ENCODE measurements at places on chromosomes 5 and 9. TPM values are rescaled to one million over a fixed set of nuclear protein-coding genes. Genes with fewer than 3 reads are reported as not detected.

The DNAH5 gene
- not detected for total RNA-seq

GRCh38 chr5:8060953-8061429 is 192.0 kb downstream of the MTRR start:
- H3K4me3 ChIP-seq: no peak overlapping the region
- DNase-seq: no peak
- H3K36me3 ChIP-seq: no peaks in the 10 kb centered on the region
- no peaks in the 10 kb centered on the region for H3K27me3 ChIP-seq
- H3K4me1 ChIP-seq: no peaks in the 10 kb centered on the region
- no peak overlapping the region for H3K27ac ChIP-seq

The RNF208 gene
- total RNA-seq: 0.93 TPM

DNA sequence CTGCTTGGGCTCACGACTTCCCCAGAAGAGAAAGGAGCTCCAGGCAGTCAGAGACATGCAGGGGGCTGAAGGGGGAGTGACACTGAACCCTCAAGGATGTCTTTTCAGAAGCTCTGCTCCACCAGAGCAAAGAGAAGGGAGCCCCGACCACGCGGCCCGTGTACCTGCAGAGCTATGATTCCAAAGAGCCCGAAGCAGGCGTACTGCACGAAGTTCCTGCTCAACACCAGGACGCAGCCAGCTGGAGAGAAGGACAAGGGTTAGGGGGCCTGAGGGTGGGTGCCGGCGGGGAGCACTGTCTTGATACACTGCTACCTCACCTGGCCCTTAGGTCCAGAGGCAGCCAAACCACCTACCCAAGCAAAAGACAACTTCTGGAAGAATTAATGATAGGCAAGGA is 9.4 kb downstream of the SURF4 start:
- H3K36me3 ChIP-seq: peaks cover 63% of the 10 kb centered on the region
- H3K27ac ChIP-seq: no peak overlapping the region
- peaks cover 46% of the 10 kb centered on the region for H3K4me1 ChIP-seq
- H3K4me3 ChIP-seq: no peak overlapping the region
- no peak for DNase-seq

The CCL19 gene
- total RNA-seq: not detected

DNA sequence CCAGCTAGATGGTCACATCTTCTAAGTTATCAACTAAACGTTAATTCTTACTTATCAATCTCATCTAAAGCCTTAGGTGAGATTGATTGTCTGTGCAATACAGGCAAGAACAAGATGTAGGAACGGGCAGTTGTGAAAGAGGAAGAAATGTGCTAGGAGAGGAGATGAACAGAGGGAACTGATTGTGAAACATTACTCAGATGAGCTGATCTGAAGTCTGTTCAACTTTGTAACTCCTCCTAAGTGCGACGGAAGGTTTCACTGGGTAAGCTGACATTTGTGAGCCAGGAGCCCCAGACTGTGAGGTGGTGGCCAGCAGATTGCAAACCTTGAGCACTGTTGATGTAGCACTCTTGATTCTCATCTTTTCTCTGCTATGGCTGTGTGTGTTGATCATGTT is 204.1 kb downstream of the CD180 start:
- no peak for DNase-seq
- no peaks in the 10 kb centered on the region for H3K4me1 ChIP-seq
- H3K27ac ChIP-seq: no peak overlapping the region
- no peaks in the 10 kb centered on the region for H3K36me3 ChIP-seq
- no peaks in the 10 kb centered on the region for H3K27me3 ChIP-seq
- no peak overlapping the region for H3K4me3 ChIP-seq

The GLIPR2 gene
- total RNA-seq: 124 TPM

GRCh38 chr9:126999315-127000068 is 84.9 kb downstream of the RALGPS1 start:
- no peak overlapping the region for H3K27ac ChIP-seq
- H3K36me3 ChIP-seq: no peaks in the 10 kb centered on the region
- DNase-seq: no peak
- no peaks in the 10 kb centered on the region for H3K4me1 ChIP-seq
- H3K27me3 ChIP-seq: no peaks in the 10 kb centered on the region

DNA sequence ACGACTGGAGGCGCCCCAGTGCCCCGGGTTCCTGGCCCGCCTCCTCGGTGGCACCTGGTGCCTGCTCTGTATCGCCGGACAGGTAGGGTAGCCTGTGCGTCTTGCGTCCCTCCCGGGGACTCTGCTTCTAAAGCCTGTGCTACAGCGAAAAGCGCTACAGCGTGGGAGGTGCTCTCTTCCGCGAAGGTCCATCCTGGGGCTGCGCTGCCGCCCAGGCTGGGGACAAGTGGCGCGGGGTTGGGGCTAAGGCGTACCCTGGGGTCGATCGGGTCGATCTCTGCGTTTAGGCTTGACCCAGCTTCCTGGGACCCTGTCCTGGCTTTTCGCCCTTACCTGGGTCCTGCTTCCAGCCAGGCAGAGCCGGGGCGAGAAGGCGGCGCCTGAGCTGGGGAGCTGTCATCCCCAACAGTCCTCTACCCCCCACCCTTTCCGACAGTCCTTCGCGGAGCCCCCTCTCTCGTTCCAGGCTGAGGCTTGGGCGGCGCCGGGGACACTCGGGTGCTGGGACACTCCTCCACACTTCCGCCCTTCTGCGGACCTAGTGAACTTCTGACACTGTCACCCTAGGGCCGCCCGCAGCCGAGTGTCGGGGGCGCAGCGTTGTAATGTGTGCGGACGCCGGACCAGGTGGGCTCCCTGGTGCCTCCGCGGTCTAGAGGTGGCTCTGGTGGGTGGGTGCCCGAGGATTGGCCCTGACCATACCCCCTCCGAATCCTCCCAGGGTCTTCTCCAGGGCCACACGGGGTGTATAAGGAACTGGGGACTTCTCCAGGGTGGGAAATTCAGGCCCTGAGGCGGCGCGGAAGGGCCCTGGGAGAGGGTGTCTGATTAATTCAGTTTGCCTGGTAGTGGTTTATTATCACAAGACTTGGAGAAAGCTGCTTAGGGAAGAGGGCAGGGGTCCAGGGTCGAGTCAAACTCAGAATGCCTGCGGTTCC is 328.2 kb downstream of the SH3GL2 start:
- no peaks in the 10 kb centered on the region for H3K36me3 ChIP-seq
- no peak for DNase-seq
- H3K4me3 ChIP-seq: no peak overlapping the region
- peaks cover 5% of the 10 kb centered on the region for H3K27me3 ChIP-seq

The NIPAL4 gene
- total RNA-seq: 0.39 TPM

The PKN3 gene
- total RNA-seq: 3.6 TPM

- H3K27ac ChIP-seq: no peak overlapping the region
- no peak overlapping the region for H3K4me3 ChIP-seq
- H3K4me1 ChIP-seq: no peaks in the 10 kb centered on the region
- H3K27me3 ChIP-seq: no peaks in the 10 kb centered on the region
- H3K36me3 ChIP-seq: no peaks in the 10 kb centered on the region
- no peak for DNase-seq
These were observed 610.0 kb downstream of the MAT2B start for GRCh38 chr5:164115420-164115819.

The PPP3R2 gene
- total RNA-seq: not detected

GRCh38 chr5:143536364-143536763 is 132.9 kb upstream of the NR3C1 start:
- no peaks in the 10 kb centered on the region for H3K27me3 ChIP-seq
- H3K36me3 ChIP-seq: no peaks in the 10 kb centered on the region
- H3K4me1 ChIP-seq: no peaks in the 10 kb centered on the region
- no peak overlapping the region for H3K4me3 ChIP-seq

The CNTNAP3 gene
- total RNA-seq: not detected

The SLC23A1 gene
- not detected for total RNA-seq

DNA sequence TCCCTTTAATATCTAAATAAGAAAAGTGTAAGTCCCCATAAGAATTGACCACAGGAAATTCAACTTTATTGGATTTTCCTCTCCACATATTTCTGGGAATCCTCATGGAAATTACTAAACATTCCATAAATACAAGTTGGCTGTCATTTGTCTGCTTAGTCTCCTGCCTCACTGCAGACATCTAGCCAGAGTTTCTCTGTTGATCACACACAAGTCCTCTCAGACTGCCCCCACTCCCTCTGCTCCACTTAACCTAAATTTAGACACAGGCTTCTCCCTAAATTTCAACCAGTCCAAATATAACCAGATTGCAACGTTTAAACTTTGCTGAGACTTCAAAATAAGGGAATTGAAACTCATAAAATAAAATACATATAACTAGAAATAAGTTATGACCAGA is 982.1 kb downstream of the DTWD2 start:
- H3K4me1 ChIP-seq: no peaks in the 10 kb centered on the region
- no peak overlapping the region for H3K27ac ChIP-seq
- DNase-seq: no peak
- no peaks in the 10 kb centered on the region for H3K36me3 ChIP-seq
- H3K4me3 ChIP-seq: no peak overlapping the region

- H3K36me3 ChIP-seq: no peaks in the 10 kb centered on the region
- no peak overlapping the region for H3K27ac ChIP-seq
- no peak overlapping the region for H3K4me3 ChIP-seq
- no peaks in the 10 kb centered on the region for H3K4me1 ChIP-seq
These were observed 55.9 kb downstream of the NSUN2 start for GRCh38 chr5:6576861-6577501.

The GLRA1 gene
- total RNA-seq: not detected

DNA sequence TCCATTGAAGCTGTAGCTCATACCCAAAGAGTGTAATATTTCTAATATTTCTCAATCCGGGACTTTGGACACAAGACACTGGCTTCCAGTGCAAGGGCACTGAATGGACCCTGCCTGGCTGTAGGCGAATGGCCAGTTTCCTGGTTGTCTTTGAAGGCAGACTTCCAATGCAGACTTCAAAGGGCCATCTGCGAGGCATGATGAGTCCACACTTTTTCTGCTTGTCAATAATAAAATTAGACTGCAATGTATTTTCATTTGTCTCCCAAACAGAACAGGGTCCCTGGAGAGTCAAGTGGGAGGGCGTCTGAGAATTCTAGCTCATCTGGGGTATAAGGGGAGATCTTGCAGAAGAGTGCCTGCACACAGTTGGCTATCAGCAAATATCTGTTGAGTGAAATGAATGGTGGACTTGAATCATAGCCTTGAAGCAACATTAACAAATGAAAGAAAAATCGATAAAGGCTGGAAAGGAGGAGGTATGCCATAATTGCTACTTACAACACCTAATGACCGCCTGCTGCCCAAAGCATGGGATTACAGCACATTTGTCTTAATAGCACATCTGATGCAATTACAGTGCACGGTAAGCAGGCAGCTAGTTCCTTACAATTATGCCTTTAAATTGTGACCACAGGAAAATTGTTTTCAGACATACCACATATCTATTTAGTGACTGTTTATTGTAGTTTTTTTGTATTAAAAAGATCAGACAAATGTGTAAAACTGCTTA is 137.5 kb downstream of the ARHGEF28 start:
- H3K4me3 ChIP-seq: no peak overlapping the region
- H3K27me3 ChIP-seq: no peaks in the 10 kb centered on the region
- H3K36me3 ChIP-seq: no peaks in the 10 kb centered on the region
- no peak for DNase-seq
- no peak overlapping the region for H3K27ac ChIP-seq

DNA sequence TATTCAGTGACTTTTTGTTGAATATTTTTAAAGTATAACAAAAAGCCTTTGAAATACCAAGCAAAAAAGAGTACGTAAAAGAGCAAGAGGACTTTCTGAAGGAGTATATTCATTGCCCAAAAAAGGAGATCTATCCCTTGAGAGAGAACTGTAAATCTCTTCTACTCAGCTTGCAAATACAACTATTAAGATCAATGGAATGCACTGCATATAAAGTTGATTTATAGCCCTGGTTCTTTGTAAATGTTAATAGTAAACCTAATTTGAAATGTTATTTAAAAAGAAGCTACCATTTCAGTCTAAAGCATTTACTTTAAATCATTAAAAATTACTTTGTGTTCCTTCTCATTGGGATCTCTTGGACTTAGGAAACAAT is 168.1 kb downstream of the PDE4D start:
- no peak overlapping the region for H3K27ac ChIP-seq
- H3K4me1 ChIP-seq: no peaks in the 10 kb centered on the region
- H3K36me3 ChIP-seq: no peaks in the 10 kb centered on the region
- no peaks in the 10 kb centered on the region for H3K27me3 ChIP-seq
- H3K4me3 ChIP-seq: no peak overlapping the region

The CYSRT1 gene
- total RNA-seq: not detected

GRCh38 chr5:120304663-120305062 is 159.4 kb upstream of the PRR16 start:
- no peaks in the 10 kb centered on the region for H3K4me1 ChIP-seq
- H3K27me3 ChIP-seq: no peaks in the 10 kb centered on the region
- no peak overlapping the region for H3K27ac ChIP-seq

GRCh38 chr5:38008198-38008597 is 168.4 kb upstream of the GDNF start:
- no peak for DNase-seq
- no peak overlapping the region for H3K4me3 ChIP-seq
- H3K36me3 ChIP-seq: no peaks in the 10 kb centered on the region
- H3K4me1 ChIP-seq: no peaks in the 10 kb centered on the region
- H3K27me3 ChIP-seq: no peaks in the 10 kb centered on the region

The GHR gene
- total RNA-seq: not detected

DNA sequence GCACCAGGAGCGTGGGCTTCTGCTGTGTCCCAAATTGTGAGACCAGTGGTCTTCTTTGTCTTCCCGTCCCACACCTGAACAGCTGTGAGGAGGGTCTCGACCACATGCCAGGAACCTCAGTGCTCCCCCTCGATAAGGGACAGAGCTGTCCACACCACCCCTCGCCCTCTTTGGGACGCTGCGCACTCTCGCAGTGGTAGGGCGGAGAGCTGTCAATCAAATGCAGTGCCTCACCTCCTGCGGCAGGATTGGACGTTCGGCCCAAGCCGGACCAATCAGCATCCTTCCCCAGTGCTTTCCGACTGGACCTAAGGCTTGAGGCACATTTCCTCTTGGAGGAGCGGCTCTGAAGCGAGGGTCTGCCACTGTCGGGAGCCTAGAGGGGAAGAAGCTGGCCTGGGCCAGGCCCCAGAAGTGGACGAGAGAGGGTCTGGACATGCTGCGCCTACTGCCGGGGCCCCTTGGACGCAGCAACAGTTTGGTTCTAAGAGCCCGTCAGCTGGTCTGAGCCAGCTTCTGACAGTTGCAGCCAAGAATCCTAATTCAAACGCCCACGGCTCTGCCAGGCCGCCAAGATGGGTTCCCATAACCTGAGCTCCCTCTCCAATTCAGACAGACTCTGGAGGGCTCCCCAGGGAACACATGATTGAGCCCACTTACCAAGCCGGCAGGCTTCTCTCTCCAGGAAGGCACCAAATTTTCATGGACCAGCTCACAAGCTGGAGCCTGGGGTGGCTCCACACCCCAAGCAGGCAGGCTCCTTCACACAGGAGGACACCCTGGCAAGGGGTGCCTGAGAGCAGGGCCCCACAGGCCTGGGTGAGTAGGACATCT is 28.1 kb upstream of the ADAMTS2 start:
- no peak for DNase-seq
- H3K27me3 ChIP-seq: no peaks in the 10 kb centered on the region
- H3K27ac ChIP-seq: no peak overlapping the region
- H3K4me3 ChIP-seq: no peak overlapping the region
- H3K4me1 ChIP-seq: no peaks in the 10 kb centered on the region

The SH3GL2 gene
- total RNA-seq: not detected

The ACSL6 gene
- total RNA-seq: 2.2 TPM
